ENCODE measurements at places on chromosomes 16 and 17.

DNA sequence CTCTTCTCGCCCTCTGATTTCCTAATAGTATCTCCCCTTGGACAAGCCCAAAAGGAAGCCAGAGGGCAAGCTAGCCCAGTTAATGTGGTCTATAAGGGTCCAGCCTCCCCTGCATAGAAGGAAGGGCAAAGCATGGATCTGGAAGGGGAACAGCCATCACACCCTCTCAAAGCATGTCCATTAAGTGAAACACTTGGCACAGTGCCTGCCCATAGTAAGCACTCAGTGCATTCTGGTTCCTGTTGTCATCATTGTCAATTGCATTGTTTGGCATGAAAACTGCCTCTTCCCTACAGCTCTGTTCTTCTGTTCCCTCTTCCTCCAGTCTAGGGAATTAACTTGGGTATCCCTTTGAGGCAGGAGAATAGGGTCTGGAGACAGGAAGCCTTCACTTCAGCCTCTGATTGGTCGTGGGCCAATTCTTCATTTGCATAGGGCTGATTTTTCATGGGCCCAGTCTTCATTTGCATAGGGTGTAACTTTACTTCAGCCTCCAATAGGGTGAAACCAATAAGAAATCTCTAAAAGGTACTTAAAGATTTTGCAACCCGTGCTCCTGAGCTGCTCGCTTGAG, 81.4 kb downstream of the C17orf67 start:
- DNase-seq = no peak

DNA sequence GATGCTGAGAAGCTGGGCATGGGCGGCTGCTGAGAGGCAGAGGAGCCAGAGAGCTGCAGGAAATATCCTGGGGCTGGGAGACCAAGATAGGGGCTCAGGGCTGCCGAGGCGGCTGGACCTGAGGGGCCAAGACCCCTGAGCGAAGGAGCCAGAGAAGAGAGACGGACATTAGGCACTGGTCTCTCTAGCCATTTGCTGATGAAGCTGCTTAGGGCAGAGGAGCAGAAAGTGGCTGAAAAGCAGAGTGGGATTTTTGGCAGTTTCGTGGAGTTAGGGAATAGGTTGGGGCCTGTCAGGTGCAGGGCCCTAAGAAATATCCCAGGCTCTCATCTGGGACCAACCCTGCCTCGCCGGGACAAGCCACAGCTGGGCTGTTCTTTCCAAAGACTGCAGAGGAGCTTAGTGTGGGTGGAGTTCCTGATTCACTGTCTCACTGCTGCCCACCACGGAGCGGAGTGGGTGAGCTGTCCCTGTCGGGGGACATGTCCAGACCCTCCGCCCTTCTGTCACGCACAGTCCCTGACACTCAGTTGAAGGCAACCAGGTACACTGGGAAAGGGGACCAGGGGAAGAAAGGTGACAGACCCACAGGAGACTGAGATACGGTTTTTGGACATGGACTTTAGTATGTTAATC, 11.3 kb upstream of the DNASE1 start:
- DNase-seq = no peak

- DNase-seq = peak; percentile 85
These were observed 50.5 kb downstream of the IKZF3 start for GRCh38 chr17:39813631-39814030.

DNA sequence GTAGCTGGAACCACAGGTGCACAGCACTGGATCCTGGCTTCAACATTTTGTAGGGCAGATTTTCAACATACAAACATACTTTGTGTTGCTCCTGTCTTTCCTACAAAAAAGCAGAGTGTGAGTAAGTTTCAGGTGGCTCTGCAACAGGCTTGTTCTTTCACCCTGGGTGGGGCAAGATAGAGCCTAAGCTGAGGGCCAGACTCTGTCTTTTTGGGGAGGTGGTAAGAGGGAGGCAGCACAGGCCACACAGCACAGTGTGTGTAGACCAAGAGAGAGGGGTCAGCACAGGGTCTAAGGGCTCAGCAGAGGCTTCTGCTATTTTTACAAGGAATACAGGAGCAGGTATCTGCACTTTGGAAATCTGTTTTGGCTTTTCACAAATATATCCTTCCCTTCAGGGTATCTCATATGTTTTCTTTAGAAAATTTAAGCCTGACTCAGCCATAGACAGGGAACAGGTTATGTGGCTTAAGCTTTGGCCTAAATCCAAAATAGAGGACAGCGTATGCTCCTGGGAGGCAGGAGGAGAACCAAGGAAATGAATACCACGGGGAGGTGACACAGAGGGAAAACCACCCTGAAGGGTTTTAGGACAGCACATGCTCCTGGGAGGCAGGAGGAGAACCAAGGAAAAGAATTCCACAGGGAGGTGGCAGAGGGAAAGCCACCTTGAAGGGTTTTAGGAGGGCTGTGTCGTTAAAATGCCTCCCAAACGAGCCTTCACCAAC, 21.6 kb downstream of the EMC8 start:
- no peak for DNase-seq

DNA sequence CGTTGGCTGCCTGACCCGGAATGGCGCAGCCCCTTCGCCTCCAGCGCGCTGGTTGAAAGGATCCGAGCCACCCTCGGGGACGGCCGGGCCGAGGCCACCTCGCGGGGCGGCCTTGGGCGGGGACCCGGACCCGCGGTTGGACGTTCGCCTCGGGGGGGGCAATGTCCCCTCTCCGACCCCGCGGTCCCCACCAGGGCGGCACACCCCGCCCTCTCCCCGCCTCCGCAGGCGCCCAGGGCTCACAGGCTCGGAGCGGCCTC, 1.0 kb upstream of the SOX8 start:
- no peak for DNase-seq

- no peak for DNase-seq
These were observed 51.8 kb downstream of the RAI1 start for GRCh38 chr17:17732892-17733670.

DNA sequence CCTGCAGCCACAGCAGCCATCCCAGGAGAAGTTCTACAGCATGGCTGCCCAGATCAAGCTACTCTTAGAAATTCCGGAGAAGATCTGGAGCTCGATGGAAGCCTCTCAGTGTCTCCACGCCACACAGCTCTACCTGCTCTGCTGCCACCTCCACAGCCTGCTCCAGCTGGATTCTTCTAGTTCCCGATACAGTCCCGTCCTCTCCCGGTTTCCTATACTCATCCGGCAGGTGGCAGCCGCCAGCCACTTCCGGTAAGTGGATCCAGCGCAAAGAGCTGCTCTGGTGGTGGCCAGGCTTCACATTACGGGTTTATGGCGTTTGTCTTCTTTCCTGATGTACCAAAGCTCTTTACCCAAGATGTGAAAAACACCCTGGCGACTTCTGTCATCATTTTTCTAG, 3.6 kb downstream of the COG1 start:
- DNase-seq = no peak

- DNase-seq = no peak
These were observed 402.4 kb downstream of the ZFHX3 start for GRCh38 chr16:72645538-72645937.

GRCh38 chr16:84426804-84427203, 58.5 kb downstream of the ATP2C2 start:
- DNase-seq = no peak

DNA sequence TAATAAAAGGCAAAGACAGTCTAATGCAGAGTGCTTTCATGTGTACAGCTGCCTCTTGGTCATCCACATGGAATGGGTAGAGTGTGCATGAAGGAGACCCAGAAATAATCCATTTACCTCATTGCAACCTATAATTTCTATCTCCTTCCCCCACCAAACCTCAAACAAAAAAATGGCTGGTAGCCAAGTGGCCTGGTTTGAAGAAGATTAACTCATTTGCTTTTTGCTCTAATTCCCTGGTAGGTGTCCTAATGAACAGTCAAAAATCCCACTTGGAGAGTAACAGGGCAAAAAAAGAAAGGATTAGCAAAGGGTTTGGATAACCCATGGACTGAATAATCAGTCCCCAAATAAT, 13.0 kb upstream of the LYRM9 start:
- no peak for DNase-seq

- DNase-seq = no peak
These were observed 15.9 kb downstream of the FAM83G start for GRCh38 chr17:18988546-18989173.

GRCh38 chr17:59151006-59151405, 4.0 kb downstream of the SKA2 start:
- no peak for DNase-seq

- DNase-seq = no peak
These were observed 133.6 kb downstream of the HS3ST3B1 start for GRCh38 chr17:14434506-14434905.

DNA sequence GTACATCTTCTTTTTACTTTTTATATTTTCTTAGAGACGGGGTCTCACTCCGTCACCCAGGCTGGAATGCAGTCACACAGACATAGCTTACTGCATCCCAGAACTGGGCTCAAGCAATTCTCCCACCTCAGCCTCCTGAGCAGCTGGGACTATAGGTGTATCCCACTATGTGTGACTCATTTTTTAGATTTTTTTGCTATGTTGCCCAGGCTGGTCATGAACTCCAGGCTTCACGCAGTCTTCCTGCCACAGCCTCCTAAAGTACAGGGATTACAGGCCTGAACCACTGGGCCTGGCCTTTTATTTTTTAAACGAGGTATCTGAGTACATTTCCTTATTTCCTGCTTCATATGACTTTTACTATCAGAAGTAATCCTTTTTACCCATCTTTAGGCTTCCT, 48.0 kb downstream of the GLG1 start:
- DNase-seq = no peak

DNA sequence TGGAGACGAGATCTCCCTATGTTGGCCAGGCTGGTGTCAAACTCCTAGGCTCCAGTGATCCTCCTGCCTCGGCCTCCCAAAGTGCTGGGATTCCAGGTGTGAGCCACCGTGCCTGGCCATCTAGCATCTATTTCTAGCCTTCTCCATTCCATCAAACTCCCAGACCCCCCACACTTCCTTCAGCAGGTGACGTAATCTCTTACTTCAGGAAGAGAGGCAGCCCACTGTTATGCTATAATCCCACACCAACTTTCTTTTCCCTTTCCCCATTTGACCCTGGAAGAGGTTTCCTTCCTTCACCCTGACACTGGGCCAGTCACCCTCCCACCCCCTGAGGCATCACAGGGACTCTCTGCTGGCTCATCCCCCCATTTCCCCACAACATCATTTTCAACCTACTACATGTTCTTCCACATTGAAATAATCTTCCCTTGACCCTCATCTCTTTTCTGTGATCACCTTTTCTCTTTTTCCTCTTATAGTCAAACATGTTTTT, 7.6 kb downstream of the ITGA2B start:
- DNase-seq = no peak

DNA sequence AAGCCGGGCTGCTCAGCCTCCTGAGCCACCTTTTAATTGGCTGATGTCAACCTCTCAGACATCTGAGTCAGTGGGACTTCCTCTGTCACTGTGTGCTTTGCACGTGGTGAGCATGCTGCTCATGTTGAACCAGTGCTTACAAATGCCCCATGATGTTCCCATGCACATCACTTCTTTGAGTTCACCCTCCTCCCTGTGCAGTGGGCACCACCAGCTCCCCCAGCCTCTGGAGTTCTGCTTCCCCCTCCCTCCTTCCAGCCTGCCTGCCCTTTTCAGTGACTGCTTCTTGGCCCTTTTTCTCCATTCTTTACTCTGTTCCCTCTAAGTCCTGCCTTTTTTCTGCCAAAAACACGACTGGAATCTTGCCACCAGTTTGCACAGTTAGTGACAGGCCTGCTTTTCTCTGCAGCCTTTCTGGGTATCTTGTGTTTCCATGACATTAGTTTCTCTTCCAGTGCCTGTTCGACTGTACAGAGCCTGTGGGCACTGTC, 41.6 kb downstream of the USP10 start:
- DNase-seq = peak; percentile 44

GRCh38 chr17:71339206-71339605, 781.6 kb upstream of the SOX9 start:
- no peak for DNase-seq

- no peak for DNase-seq
These were observed 8.5 kb downstream of the NHERF1 start for GRCh38 chr17:74756891-74757290.

DNA sequence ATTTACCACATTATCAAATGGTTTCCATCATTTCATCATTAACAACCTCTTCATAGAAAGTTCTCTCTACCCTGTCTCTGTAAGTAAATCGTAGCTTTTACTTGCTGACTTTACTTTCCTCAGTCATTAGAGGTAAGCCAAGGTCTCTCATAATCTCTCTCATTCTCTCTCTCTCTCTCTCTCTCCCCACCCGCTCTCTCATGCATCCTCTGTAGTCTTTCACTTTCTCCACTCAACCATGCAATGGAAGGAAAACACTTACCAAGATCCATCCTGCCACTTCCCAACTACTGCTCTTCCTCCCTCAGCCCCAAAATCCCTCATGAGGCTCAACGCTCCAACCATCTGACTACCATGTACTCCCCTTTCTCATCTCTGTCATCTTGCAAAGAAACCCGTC, 6.1 kb downstream of the CEP112 start:
- no peak for DNase-seq

DNA sequence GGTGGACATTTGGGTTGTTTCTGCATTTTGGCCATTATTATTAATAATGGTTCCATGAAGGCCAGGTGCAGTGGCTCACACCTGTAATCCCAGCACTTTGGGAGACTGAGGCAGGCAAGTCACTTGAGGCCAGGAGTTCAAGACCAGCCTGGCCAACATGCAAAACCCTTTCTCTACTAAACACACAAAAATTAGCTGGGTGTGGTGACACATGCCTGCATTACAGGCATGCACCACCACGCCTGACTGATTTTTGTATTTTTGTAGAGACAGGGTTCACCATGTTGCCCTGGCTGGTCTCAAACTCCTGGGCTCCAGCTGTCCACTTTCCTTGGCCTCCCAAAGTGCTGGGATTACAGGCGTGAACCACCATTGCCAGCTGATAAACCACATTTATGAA, 58.5 kb downstream of the TNFRSF13B start:
- no peak for DNase-seq

DNA sequence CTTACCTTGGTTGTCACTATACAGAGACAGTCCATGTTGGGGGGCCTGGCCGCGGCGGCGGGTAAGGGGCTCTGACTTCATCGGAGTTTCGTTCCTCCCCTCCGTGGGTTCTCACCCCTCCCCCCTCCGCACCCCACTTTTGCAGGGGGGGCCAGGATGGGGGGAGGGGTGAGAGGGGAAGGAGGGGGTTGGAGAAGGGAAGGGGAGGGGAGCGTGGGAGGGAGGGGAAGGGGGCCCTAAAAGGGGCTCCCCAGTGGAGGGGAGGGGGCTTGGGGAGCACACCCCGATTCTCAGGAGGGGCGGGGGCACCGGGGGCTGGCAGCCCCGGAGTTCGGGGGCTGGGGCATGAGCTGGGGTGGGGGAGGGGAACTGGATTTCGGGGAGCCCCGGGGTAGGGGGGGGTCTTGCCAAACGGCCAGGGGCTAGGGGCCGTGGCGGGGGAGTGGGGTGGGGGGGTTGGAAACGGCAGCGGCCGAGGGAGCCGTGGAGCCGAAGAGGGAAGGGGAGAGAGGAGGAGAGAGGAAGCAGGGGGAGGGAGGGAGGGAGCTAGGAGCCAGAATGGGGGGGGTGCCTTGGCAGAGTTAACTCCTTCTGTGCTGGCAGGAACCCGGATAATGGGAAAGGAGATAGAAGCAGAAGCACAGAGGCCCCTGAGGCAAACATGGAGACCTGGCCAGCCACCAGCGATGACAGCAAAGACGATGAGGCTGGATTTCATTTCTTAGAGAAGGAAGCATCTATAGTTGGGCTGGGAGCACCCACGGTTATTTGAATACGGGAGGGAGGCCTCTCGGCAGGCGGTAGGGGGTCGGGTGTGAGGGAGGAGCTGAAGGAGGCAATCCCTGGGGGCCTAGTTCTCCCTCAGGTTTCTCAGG, 2.3 kb downstream of the DLG4 start:
- no peak for DNase-seq
